ENCODE measurements at places on chromosomes 12 and 14. TPM values are rescaled to one million over a fixed set of nuclear protein-coding genes. Genes with fewer than 3 reads are reported as not detected.

GRCh38 chr12:120960657-120961056, 17.7 kb upstream of the HNF1A start:
- peak overlapping the region; percentile 12 for H3K27ac ChIP-seq
- no peak overlapping the region for H3K4me3 ChIP-seq
- peaks cover 31% of the 10 kb centered on the region for H3K4me1 ChIP-seq
- no peak for DNase-seq
- peaks cover 4% of the 10 kb centered on the region for H3K27me3 ChIP-seq

Gene BEGAIN
- 2.5 TPM for total RNA-seq

GRCh38 chr14:50521912-50522341, 10.4 kb downstream of the MAP4K5 start:
- peak overlapping the region; percentile 61 for H3K4me3 ChIP-seq
- H3K27ac ChIP-seq = peak overlapping the region; percentile 95
- DNase-seq = no peak
- peaks cover 41% of the 10 kb centered on the region for H3K4me1 ChIP-seq
- H3K27me3 ChIP-seq = no peaks in the 10 kb centered on the region

GRCh38 chr12:51382173-51382572, 9.0 kb downstream of the GALNT6 start:
- H3K27ac ChIP-seq = no peak overlapping the region
- H3K36me3 ChIP-seq = peaks cover 20% of the 10 kb centered on the region
- peaks cover 28% of the 10 kb centered on the region for H3K4me1 ChIP-seq

GRCh38 chr12:50740307-50740706, 23.6 kb upstream of the ATF1 start:
- H3K4me3 ChIP-seq = no peak overlapping the region
- no peak for DNase-seq
- no peak overlapping the region for H3K27ac ChIP-seq
- H3K36me3 ChIP-seq = peaks cover 40% of the 10 kb centered on the region
- no peaks in the 10 kb centered on the region for H3K4me1 ChIP-seq

GRCh38 chr12:49622501-49623141, 740 bp upstream of the PRPF40B start:
- peak overlapping the region; percentile 81 for H3K27ac ChIP-seq
- DNase-seq = peak; percentile 42
- peaks cover 22% of the 10 kb centered on the region for H3K27me3 ChIP-seq
- H3K36me3 ChIP-seq = peaks cover under 1% of the 10 kb centered on the region
- H3K4me3 ChIP-seq = peak overlapping the region; percentile 83

- H3K4me1 ChIP-seq = no peaks in the 10 kb centered on the region
- no peaks in the 10 kb centered on the region for H3K27me3 ChIP-seq
- H3K27ac ChIP-seq = no peak overlapping the region
- H3K36me3 ChIP-seq = no peaks in the 10 kb centered on the region
Measured at GRCh38 chr12:38508246-38508645, 191.7 kb downstream of the ALG10B start.

Gene BEST3
- total RNA-seq = not detected

GRCh38 chr14:104883681-104884361, 18.8 kb downstream of the CEP170B start:
- H3K4me3 ChIP-seq = no peak overlapping the region
- H3K27ac ChIP-seq = no peak overlapping the region
- DNase-seq = no peak
- H3K36me3 ChIP-seq = no peaks in the 10 kb centered on the region
- H3K4me1 ChIP-seq = no peaks in the 10 kb centered on the region

GRCh38 chr12:120757949-120758348, 32.3 kb downstream of the ACADS start:
- H3K4me3 ChIP-seq = no peak overlapping the region
- H3K27me3 ChIP-seq = no peaks in the 10 kb centered on the region
- H3K4me1 ChIP-seq = peaks cover 13% of the 10 kb centered on the region
- no peak overlapping the region for H3K27ac ChIP-seq
- H3K36me3 ChIP-seq = peaks cover 13% of the 10 kb centered on the region
- DNase-seq = no peak

- no peak overlapping the region for H3K4me3 ChIP-seq
- no peaks in the 10 kb centered on the region for H3K36me3 ChIP-seq
- DNase-seq = no peak
- no peak overlapping the region for H3K27ac ChIP-seq
- H3K27me3 ChIP-seq = no peaks in the 10 kb centered on the region
- H3K4me1 ChIP-seq = no peaks in the 10 kb centered on the region
Measured at GRCh38 chr14:43399289-43399688, 1107.8 kb downstream of the FSCB start.

DNA sequence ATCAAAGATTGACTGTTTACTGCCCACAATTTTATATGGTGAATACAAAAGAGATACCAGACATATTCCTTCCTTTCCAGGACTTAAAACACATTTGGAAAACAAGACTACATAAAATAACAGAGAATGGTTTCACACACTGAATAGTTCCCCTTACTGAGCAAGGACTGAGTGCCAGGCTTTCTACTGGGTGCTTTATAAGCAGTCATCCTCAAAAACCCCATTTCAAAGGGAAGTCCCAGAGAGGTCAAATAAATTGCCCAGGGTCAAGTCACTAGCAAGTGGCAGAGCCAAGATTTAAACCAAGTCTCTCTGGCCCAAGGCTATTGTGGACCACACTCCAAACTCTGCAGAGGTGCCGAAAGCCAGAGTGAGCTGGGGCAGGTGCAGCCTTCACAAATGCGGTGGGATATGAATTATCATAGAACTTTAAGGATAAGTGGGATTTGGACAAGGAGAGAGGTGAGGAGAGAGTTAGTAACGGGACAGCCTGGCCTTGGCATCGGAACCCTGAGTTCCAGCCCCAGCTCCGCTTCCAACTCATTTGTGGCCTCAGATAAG, 9.1 kb upstream of the RPAP3 start:
- H3K27ac ChIP-seq = no peak overlapping the region
- H3K36me3 ChIP-seq = no peaks in the 10 kb centered on the region
- no peak overlapping the region for H3K4me3 ChIP-seq

Gene BLOC1S1
- 64.8 TPM for total RNA-seq

- peaks cover 5% of the 10 kb centered on the region for H3K27me3 ChIP-seq
- no peak for DNase-seq
- H3K4me3 ChIP-seq = no peak overlapping the region
- no peaks in the 10 kb centered on the region for H3K4me1 ChIP-seq
- H3K27ac ChIP-seq = peak overlapping the region; percentile 27
Measured at GRCh38 chr12:52860102-52860823, 11.5 kb upstream of the KRT78 start.

GRCh38 chr14:68094752-68095151, 275.2 kb downstream of the RAD51B start:
- H3K36me3 ChIP-seq = peaks cover 2% of the 10 kb centered on the region
- H3K4me1 ChIP-seq = no peaks in the 10 kb centered on the region
- H3K27ac ChIP-seq = no peak overlapping the region
- no peak for DNase-seq
- H3K27me3 ChIP-seq = no peaks in the 10 kb centered on the region
- no peak overlapping the region for H3K4me3 ChIP-seq

Gene RERGL
- not detected for total RNA-seq

DNA sequence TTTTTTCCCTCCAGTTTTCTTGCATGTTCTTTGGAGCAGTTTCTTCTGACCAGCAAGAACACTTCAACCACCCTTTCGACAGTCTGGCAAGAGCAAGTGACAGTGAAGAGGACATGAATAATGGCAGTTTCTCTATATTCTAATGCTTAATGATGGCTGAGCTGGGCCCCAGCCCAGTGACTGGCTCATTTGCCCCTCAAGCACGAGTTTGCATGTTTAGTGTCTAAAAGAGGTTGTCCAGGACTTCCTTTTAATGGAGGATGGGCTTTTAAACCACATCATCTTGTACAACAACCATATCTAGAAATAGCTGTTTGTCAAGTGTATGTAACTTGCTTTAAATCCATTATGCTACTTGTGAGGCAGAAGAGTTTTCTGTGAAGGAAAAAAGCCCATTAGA, 28.4 kb downstream of the RAD9B start:
- H3K36me3 ChIP-seq = peaks cover 44% of the 10 kb centered on the region
- DNase-seq = no peak
- no peak overlapping the region for H3K27ac ChIP-seq
- H3K27me3 ChIP-seq = no peaks in the 10 kb centered on the region

Gene PZP
- not detected for total RNA-seq

- no peaks in the 10 kb centered on the region for H3K4me1 ChIP-seq
- no peak for DNase-seq
- H3K27me3 ChIP-seq = peaks cover 2% of the 10 kb centered on the region
- no peak overlapping the region for H3K27ac ChIP-seq
- no peaks in the 10 kb centered on the region for H3K36me3 ChIP-seq
Measured at GRCh38 chr12:39966256-39966655, 139.6 kb downstream of the SLC2A13 start.

DNA sequence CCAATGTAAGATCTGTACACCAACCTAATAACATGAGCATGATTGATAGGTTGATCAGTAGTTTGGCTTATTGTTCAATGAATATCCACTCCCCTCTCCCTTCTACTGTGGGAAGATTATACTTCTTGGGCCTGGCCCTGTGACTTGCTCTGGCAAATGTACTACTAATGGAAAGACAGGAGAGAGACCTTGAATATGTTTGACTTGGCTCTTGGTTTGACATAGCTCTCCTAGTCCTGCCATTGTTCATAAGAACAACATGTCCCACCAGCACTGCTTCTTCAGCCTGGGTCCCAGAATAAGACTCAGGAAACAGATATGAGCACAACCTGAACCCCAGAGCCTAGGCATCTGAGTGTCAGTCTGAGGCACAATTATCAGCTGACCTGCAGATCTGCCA, 112.8 kb upstream of the RESF1 start:
- no peaks in the 10 kb centered on the region for H3K27me3 ChIP-seq
- H3K36me3 ChIP-seq = peaks cover 4% of the 10 kb centered on the region
- DNase-seq = no peak
- H3K4me1 ChIP-seq = peaks cover 7% of the 10 kb centered on the region
- no peak overlapping the region for H3K27ac ChIP-seq
- no peak overlapping the region for H3K4me3 ChIP-seq

Measured in activated T-helper 1 cell treated with anti-CD3 and anti-CD28 coated beads, Interleukin-12 subunit alpha, Interleukin-12 subunit beta, Interleukin-2, Interleukin-4 antibody, amounts not matched to agents 30 ng/mL and 10 ng/mL and 1 ng/mL, durations not matched to agents 14 hours and 24 hours and 36 hours (primary cell).